CD4-positive, alpha-beta T cell treated with Interleukin-4 for 4 hours (primary cell): ENCODE measurements at places on chromosomes 3 and 15.

- no peak for DNase-seq
These were observed 285.9 kb upstream of the VEPH1 start for GRCh38 chr3:157789162-157789561.

DNA sequence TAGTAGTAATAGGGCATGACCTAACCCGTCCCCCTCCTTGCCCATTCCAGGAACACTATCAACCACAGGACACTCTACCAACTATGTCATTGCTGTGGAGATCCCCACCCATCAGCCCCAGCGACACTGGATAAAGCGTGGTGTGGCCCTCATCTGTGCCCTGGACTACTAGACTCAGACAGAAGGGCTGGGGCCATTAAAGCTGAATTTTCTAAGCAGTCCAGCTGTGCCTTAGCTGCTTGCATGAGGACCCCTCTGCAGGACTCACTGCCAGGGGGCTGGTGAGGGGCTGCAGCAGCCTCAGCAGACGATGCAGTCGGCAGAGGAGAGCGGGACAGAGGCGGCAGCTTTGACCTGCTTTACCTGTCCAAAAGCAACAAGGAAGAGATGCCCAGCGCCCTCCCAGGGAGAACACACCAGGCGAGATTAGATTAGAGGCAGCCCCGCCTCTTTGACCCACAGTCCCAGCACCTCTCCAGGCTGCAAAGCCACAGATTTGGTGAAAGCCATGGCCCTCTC lies 44.6 kb downstream of the SEMA3G start:
- no peak for DNase-seq

DNA sequence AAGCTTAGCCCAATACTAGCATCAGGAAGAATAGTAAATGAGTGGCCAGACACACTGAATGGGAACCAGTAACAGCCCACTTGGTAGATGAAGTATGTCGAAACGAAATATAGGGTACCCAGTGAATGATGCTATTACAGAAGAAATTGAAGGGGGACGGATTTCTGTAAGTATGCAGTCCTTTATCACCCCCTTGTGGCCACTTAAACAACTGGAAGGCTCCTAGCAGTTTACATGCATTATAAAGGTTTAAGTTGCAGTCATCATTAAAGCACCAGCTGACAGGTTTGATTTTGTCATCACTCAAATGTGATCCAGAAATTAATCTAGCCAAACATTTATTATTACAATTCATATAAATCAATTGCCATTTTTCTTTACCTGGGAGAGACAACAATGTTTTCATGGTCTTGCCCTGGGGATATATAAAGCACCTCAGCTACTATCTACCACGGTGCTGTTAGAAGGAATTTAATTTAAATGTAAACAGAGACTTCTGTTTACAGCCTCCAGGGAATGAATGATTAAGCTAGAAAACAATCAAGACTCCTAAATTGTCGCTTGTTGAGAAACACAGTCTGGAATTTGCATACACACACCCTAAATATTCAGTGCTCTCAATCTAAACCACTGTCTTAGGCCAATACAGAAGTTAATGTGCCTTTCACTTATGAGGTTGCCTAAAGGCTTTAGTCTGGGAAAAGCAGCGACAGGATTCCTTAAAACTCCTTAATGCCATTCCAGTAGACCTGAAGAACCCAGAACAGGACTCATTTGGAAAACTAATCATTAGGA lies 7.8 kb downstream of the EIF1B start:
- peak; percentile 71 for DNase-seq

DNA sequence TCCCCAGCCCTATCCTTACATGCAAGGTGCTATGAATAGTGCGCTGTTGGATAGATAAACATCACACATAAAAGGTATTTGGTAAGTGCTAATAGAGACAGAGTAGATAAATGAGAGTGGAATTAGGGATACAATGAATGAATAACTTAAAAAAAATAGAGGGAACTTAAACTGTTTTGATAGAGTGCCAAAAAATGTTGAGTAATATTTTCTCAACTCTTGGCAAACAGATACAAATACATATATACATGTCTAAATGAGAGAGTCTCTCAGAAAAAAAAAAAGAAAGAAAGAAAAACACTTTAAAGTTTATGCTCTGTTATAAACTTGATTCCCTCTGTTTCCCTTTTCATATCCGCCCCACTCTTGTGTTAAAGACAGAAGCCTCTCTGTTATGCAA lies 667.4 kb downstream of the ROBO2 start:
- no peak for DNase-seq

GRCh38 chr3:153783741-153784480 lies 337.3 kb upstream of the ARHGEF26 start:
- no peak for DNase-seq

DNA sequence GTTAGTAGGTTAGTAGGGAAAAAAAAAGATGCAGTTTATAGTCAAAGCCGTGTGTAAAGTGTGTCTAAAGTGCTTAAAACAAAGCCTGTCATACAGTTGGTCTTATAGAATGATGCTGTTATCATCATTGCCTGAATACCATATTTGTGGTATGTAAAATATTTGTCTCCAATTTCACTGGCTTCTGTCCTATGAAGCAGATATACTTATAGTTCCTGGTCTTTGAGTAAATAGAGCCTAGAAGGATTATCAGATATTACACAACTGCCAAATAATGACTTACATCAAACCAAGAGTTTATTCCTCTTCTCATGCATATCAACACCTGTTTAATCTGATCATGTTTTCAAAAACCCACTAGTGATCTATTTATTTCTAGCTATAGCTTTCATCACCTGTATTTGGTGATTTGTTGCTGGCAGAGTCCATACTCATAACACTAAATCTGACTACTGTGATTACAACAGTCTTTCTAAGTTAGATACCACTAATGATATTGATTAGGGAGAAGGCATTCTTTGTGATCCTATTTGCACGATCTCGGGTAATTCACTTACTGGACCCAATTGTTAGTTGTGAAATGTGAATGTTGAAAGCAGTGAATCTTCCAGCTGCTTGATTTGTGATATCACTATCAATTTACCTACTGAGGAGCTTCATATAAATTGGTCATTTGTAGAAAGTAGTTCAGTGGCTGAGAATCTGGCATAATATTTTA lies 413.7 kb downstream of the LPP start:
- no peak for DNase-seq

GRCh38 chr3:134066651-134067530 lies 37.2 kb upstream of the SLCO2A1 start:
- no peak for DNase-seq

- no peak for DNase-seq
These were observed 9.4 kb downstream of the RPLP1 start for GRCh38 chr15:69462030-69462492.

GRCh38 chr3:193569119-193569518 lies 14.4 kb upstream of the ATP13A4 start:
- DNase-seq, result no peak

- DNase-seq, result no peak
These were observed 7.5 kb upstream of the ACVR2B start for GRCh38 chr3:38446085-38446686.

- DNase-seq, result no peak
These were observed 9.9 kb downstream of the RRP9 start for GRCh38 chr3:51931756-51932155.

- DNase-seq, result no peak
These were observed 60.6 kb downstream of the LSAMP start for GRCh38 chr3:116384717-116385116.

- no peak for DNase-seq
These were observed 51.5 kb downstream of the ISG20 start for GRCh38 chr15:88690331-88690730.

DNA sequence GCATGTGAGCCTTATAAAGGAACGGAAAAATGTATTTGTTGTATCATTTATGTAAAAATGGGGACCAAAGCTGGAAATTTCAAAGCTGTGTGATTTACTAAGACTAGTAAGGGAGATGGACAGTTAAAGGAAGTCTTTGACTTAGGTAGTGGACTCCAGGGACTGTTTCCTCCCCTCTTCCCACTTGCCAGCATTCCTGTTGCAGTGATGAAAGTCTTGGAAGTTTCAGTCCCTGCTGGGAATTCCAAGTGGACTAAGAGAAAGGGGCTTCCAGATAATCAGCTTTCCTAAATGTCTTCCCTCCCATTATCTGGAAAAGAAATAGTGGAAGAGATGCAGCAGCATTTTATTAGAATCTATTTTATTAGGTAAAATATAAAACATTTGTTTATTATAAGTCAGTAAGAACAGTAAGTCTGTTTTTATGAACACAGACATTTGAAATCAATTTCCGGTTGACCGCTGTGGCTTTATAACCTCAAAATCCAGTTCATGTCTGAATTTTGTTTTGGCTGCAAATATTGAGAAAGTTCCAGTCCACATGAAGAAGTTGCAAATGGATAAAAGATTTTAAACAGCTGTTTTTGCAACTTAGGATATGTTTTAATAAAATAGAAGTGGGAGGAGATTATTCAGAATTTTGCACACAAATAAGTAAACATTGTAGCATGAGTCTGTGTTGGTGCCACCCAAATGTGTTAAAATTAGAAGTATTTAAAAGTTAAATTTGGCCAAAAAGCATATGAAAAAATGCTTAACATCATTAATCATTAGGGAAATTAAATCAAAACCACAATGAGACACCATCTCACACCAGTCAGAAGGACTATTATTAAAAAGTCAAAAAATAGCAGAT lies 141.8 kb downstream of the IL20RB start:
- DNase-seq, result no peak

DNA sequence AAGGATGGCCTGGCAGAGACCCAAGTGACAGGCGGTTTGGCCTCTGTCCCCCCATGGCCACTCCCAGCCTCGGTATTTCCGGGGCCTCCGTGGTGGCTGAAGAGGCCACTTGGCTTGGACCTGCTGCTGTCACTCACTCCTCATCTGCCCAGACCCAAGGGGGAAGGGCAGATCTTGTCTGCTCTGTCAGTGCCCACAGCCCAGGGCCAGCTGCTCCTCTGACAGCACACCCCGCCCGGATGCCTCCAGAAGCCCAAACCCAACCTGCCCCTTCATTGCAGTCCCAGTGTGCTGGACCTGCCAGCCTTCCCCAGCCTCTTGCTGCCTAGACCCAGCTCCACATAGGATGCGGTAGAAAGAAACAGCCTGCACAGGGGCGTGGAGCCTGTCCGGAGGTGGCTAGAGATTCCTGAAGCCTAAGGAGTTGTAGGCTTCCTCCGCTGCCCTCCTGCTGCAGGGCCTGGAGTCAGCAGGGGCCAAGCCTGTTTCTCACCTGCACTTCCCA lies 52.0 kb downstream of the MAGEF1 start:
- no peak for DNase-seq

- DNase-seq, result no peak
These were observed 7.8 kb downstream of the SCG5 start for GRCh38 chr15:32649342-32649741.

- DNase-seq, result no peak
These were observed 94.0 kb upstream of the VGLL4 start for GRCh38 chr3:11737742-11738141.

- DNase-seq, result no peak
These were observed 33.0 kb upstream of the APH1B start for GRCh38 chr15:63244399-63244798.

- no peak for DNase-seq
These were observed 712 bp upstream of the MME start for GRCh38 chr3:155079468-155079745.

- DNase-seq, result no peak
These were observed 705.9 kb downstream of the PDCD6IP start for GRCh38 chr3:34504366-34504765.

GRCh38 chr3:149489060-149489690 lies 14.7 kb downstream of the TM4SF4 start:
- DNase-seq, result no peak

GRCh38 chr3:172283841-172284357 lies 164.4 kb downstream of the GHSR start:
- no peak for DNase-seq

GRCh38 chr15:47516558-47516957 lies 200.7 kb upstream of the SEMA6D start:
- no peak for DNase-seq

- DNase-seq, result peak; percentile 4
These were observed 794.4 kb upstream of the LMCD1 start for GRCh38 chr3:7707187-7707586.

DNA sequence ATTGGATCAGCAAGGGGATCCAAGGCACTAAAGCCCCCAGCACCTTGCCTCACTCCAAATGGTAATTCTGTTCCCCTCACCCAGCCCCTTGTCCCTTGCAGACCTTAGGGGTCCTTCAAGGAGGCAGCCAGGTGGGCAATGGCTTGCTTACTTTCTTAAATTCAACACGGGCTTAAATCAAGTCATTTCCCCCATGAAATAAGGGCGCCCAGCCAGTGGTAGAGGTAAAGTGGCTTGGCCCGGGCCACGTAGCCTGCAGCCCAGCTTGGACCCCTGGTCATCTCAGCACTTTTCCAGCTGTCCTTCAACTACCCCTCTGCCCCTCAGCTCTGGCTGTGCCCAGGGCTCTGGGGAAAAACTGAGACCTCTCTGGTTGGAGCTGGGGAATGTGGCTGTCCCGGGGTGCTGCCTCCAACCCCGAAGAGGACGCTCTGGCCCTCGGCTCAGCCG lies 1.2 kb downstream of the PSTPIP1 start:
- DNase-seq, result no peak

GRCh38 chr15:44207643-44208042 lies 12.6 kb upstream of the FRMD5 start:
- no peak for DNase-seq

DNA sequence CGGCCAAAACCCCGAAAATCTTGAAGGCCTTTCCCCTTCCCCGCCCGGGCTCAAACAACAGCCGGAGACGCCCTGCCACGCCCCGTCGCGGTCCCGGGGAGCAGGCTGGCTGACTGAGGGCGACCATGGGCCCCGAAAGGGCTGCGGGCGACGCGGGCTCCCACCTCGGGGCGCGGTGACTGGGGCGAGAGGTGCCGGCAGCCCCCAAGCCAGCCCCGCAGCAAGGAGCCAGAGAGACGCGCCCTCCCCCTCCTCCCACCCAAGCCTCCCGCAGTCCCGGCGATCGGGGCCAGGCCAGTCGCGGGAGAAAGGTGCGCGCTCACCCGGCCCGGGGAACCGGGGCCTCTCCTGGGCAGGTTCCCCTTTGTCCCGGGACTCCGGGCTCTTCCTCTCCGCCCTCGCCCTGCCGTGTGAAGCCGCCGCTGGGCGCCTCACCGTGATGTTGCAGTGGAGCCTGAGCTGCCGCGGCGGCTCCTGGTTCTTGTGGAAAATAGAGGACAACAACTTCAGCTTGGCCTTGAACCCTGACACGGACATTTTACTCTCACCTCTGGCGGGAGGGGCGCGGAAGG lies 30.6 kb upstream of the ZSCAN2 start:
- DNase-seq, result peak; percentile 51

DNA sequence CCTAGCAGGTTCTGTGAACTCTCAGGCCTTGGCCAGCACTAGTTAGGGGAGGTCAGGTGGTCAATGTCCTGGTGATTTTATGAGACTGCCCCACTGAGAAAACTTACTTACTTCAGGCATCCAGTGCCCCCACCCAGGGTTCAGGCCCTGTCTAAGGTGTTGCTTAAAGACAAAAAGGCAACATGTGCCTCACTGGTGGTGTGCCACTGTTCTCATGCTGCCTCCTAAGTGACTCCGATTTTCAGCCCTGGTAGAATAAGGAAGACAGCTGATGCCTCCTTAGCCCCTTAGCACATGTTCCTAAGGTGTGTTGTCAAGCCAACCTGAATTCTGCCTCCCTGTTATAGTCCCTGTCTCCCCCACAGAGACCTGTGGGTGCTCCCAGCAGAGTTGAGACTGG lies 5.3 kb downstream of the RBM15B start:
- DNase-seq, result no peak
